SK-N-MC (cell line): ENCODE measurements at places on chromosomes 11 and 22.

DNA sequence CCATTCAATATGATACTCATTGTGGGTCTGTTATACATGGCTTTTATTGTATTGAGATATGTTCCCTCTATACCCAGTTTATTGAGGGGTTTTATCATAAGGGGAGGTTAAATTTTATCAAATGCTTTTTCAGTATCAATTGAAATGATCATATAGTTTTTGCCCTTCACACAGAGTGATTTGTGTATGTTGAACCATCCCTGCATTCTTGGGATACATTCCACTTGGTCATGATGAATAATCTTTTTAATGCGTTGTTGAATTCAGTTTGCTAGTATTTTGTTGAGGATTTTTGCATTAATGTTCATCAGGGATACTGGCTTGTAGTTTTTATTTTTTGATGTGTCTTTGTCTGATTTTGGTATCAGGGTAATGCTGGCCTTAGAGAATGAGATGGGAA lies 98.0 kb downstream of the ATG16L2 start:
- no peak for DNase-seq

- no peak for DNase-seq
These were observed 187.0 kb downstream of the ST3GAL4 start for GRCh38 chr11:126542334-126543015.

- no peak for DNase-seq
These were observed 55.7 kb downstream of the ARHGAP8 start for GRCh38 chr22:44807915-44808690.

- DNase-seq, result no peak
These were observed 2.1 kb upstream of the PPIL2 start for GRCh38 chr22:21663738-21664137.

- DNase-seq, result no peak
These were observed 19.7 kb upstream of the WT1 start for GRCh38 chr11:32454993-32455392.

GRCh38 chr11:68128682-68129327 lies 7.6 kb upstream of the CHKA start:
- no peak for DNase-seq

DNA sequence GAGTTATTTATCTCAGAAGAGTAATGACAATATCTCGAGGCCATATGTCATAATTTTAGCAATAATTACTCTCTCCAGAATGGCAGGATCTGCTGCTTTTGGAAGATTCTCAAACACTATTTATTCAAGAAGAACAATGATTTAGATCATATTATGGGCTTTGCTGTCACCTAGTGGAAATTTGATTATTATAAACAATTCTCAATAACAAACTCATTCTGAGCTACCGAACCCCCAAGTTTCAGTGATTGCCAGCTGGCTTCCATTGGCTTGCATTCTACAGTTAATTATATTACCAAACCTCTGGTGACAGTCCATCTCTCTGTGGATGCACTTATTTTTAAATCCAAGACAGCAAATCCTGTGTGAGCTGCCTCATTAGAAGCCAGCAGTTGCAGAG lies 27.9 kb upstream of the SLC36A4 start:
- DNase-seq, result no peak

- DNase-seq, result no peak
These were observed 54.6 kb downstream of the C11orf58 start for GRCh38 chr11:16793009-16793408.

DNA sequence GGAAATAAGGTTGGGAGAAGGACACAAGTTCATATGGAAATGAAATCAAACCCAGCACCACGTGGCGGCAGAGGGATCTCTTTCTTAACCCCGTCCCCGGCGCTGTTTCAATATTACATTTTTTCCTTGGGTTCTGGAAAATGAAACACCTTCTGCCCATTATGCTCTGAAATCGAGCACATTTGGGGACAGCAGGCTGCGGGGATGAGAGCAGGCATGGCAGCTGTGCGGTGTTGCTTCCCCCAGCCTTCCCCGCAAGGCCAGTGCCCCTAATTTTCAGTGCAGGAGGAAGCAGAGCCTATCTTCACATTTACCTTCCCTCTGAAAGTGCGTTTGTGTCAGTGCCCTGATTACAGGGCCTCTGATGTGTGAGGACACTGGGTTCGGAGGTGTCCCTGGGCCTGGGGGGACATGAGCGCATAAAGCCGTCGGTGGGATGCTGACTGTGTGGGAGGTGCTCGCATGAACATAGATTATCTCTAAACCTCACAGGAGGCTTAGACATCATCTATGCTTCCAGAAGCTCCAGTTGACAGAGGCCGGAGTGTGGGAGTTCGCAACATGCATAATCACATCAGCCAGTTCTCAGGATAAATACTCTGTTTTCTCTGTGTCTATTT lies 921.3 kb downstream of the BRD1 start:
- DNase-seq, result no peak

- DNase-seq, result no peak
These were observed 43.7 kb downstream of the PPP2R1B start for GRCh38 chr11:111722501-111722900.
